ENCODE measurements at places on chromosomes 1 and 21.

GRCh38 chr1:43705982-43706597, 1.2 kb upstream of the ST3GAL3 start:
- no peak for DNase-seq

- no peak for DNase-seq
These were observed 48.8 kb downstream of the CACNA1E start for GRCh38 chr1:181531951-181532600.

DNA sequence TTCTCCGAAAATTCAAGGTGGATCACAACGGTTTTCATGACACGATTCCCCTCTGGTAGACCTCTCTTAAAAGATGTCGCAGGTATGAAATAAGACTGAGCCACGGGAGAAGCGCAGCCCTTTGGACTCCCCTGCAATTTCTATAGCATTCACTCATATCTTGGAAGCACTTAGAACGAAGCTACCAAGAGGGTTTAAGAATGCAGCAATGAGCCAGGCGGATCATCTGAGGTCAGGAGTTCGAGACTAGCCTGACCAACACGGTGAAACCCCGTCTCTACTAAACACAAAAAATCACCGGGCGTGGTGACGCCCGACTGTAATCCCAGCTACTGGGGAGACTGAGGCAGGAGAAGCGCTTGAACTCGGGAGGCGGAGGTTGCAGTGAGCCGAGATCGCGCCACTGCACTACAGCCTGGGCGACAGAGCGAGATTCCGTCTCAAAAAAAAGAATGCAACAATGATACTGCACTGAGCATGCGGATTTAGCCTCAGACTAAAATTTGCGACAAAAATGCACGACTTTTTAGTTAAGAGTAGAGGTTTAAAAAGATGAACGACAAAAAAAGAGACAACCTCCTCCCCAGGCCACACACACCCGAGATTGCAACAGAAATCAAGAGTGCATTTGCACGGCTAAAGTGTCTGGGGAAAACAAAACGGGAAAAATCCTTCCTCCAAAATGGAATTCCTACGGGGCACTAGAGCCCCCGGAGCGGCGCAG, 743 bp downstream of the TOMM20 start:
- DNase-seq, result no peak

DNA sequence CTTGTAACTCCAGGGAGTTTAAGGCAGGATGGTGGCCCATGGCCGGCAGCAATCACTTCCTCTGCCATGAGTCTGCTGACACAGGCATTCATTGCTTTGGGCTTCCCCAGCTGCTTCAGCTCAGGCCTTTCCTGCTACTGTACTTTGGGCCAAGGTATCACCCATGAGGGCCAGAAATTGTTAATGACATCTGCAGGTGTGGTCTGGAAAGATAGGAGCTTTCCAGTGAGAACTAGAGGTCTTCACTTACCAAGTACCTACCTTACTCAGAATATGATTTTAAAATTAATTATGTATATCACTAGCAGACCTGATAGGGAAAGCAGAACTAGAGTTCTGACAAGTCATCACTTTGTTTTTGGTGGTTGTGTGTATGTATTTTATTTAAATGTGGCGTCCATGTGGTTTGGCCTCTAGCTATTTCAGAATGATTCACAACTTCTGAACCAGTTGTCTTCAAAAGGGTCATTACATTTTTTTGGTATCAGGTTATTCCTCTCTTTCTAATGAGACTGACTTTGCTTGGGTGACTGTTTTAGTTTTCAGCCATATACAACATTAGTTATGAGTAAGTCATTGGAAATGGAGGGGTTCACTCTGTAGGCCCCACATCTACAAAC, 2.7 kb downstream of the RGL1 start:
- no peak for DNase-seq

- no peak for DNase-seq
These were observed 150.0 kb upstream of the APP start for GRCh38 chr21:26320596-26320995.

GRCh38 chr21:43190951-43191350, 22.1 kb downstream of the CRYAA start:
- DNase-seq, result no peak

GRCh38 chr1:246350745-246351144, 156.3 kb downstream of the SMYD3 start:
- no peak for DNase-seq

GRCh38 chr1:246417813-246418564, 89.1 kb downstream of the SMYD3 start:
- DNase-seq, result no peak

- DNase-seq, result no peak
These were observed 14.4 kb downstream of the SDCCAG8 start for GRCh38 chr1:243270097-243270864.
